ENCODE measurements at places on chromosomes 7 and 10.

GRCh38 chr10:91800182-91800581, 2.0 kb downstream of the TNKS2 start:
- no peak for DNase-seq

DNA sequence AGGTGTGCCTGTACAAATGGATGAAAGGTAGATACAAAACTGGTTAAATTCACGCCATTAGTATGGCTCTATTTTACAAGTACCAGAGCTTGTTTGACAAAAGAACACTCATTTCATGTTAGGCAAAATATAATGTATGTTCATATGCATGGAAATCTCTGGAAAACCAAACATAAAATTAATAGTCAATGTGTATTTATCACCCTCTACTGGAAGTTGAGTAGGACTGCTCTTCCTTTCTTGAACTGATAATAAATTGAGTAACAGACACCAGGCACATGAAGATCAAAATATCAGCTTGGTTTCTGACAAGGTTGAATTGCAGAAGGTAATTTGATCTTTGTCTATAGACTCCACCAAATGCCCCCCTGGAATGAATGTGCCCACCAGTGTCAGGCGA, 19.8 kb upstream of the AKR1B1 start:
- no peak for DNase-seq

GRCh38 chr7:19749658-19750057, 23.8 kb downstream of the TMEM196 start:
- DNase-seq = no peak

GRCh38 chr10:78853864-78854263, 214.9 kb upstream of the ZMIZ1 start:
- DNase-seq = no peak

DNA sequence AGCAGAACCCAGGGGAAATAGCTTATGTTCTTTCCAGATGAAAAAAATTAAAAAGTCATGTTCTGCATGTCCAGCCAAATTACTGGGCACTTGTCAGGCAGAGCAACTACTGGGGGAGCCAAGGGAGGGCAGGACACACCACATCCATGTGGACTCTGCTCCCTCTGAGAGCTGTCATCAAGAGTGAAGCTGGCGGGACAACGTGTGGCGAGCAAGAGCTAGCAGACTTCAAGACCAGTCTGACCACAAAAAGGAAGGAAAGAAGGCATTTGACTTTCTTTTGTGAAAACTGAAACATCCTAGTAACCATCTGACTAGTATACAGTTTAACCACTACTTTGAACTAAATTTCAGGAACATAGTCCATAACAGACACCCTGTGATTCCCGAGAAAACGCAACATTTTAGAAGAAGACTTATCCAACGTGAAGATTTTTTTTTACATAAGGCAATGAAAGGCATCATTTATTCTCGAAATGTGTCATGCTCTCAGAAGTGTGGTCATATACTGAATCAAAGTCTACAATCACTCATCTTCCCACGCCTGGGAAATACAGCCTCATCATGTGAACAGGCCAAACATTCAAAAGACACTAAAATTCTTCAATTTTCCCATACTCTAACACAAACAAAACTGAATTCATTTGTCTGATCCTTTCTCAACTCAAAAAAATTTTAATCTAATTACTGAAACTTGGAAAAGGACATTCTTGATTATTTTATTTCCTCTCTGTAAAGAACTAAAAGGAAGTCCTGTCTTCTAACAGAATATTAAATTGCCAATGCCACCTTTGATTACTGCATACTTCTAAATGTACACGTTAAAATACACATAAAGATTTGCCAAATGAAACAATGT, 15.5 kb downstream of the CYTH3 start:
- peak; percentile 68 for DNase-seq

DNA sequence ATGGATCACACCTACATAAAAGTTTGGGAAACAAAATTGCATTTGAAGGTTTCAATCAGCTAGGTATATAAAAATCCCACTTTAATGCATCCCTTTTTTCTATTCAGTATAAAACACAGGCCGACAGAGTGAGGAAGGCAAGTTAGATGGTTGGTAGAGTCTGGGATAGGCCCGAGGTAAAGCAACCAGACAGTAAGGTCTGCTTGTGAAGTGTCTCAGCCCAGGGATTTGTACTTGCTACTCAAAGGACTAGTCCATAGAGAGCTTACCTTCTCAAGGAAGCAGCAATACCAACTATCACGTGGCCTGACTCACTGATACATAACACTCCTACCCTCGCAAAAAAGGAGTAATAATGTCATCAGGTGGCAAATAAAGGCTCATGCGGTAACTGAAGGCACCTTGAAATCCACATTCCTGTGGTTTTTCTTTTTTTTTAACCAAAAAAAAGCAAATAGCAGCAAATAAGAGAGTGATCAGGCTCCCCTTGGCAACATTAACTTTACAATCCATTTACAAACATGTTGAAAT, 56.2 kb upstream of the ATP6V0A4 start:
- DNase-seq = no peak

DNA sequence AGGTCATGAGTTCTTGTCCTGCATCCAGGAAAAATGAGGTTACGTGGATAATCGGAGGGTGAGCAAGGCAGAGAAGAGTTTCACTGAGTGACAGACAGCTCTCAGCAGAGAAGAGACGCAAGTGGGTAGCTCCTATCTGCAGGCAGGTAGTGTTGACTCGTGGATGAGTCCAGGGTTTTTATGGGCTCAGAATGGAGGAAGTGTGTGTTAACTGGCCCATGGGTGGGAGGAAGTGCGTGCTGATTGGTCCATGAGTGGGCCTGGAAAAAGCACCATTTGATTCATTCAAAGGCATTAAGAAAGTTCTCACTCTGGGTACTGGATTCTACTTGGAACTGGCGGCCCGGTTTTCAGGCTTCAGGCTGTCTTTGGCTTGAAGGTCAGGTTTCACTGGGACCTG, 4.8 kb upstream of the DMTF1 start:
- no peak for DNase-seq

DNA sequence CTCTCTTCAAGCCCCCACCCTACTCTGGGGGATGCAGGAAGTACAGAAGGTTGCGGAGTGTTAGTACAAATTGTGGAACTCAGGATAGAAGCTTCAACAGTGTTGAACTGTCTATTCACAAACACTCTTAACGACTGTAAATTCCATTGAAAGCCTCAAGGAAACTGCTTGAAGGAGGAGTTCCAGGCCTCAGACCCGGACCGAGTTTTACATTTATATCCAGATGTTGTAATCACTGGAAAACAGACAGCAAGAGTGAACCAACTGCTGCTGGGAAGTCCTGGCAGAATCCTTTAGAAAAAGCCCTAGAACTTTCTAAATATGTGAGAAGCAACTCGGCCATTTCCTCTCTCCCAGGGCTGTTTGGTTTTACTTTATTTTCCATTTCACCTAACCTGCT, 84.1 kb upstream of the LRRC18 start:
- DNase-seq = no peak

DNA sequence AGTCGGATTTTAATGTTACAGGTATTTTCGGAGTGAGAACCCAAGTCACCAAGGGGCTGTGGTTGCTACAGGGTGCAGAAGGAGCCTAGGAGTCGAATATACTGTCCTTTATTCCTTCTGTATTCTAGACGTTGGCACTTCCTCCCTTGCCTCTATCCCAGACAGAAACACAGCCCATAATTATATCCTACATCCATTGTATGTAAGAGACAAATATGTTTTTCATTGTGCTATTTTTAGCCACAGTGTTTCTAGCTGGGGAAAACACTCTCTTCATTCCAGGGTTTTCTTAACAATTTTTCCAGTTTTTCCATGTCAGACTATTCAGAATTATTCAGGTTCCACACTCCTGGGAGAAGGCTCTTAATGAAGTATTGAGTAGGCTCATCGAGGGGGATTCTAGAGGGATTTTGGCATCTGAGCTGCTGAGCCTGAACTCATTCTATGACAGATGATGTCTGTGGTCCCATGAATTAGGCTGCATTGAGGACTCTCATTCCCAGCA, 32.6 kb downstream of the KIAA1217 start:
- DNase-seq = no peak

DNA sequence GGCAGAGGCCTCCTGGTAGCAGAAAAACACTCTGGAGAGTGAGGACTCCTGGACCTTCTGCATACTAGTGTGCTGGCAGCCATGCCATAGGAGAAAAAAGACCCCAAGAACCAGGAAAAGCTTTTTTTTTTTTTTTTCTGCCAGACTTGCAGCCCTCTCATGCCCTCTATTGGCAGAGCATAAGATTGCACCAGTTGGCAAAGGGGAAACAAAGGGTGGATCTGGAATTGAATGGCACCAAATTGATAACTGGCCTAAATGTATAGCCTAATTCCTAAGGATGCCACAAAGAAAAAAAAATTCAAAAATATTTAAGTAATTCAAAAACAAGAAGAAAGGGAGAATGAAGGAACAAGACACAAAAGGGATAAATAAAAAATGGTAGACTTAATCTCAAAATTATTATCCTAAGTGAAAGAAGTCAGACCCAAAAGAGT, 112.5 kb upstream of the GHITM start:
- no peak for DNase-seq

DNA sequence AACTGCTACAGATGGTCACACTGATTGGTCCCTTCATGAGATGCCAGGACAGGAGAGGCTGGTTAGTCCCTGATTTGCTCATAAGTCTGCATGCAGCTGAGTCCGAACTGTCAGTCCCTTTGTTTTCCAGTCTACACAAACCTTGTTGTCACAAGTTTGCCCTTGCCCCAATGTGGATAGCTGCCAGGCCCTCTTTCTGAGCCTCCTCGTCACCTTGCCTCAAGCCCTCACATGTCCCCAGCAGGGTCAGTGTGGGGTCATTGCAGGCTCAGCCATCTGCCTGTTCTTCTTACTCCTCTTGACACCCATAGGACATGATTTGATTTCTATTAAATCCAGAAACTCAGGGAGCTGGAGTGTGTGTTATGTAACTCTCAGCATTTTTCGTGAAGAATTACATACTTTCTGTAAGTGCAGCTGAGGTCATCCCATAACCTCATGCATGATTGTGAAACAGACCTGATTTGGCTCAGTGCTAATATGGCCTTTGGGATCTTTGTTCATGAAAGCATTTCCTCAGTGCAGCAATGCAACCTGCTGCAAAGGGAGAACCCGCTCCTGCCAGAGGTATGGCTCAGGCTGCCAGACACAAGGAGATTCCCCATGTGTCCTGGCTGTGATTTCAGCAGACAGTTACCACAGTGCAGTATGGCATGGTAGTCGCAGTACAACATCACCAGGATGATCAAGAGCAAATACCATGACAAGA, 70.0 kb upstream of the ZMIZ2 start:
- no peak for DNase-seq

DNA sequence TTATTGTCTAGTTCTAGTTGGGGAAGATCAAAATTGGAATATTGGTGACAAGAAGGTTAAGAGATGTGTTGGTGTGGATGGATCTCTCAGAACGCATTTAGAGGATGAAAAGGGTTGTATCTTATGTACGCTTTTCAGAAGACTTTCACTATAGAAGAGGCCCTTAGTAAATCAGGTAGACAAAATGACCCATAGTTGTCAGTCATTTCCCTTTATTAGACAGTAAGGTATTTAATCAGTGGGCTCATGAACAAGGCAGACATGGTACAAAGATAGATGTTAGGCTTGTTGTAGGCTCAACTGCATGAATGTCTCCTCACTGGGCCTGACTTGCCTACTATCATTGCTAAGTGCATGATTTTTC, 359.2 kb downstream of the PHF14 start:
- no peak for DNase-seq

- no peak for DNase-seq
Observed at GRCh38 chr10:110033701-110034235, 26.0 kb downstream of the ADD3 start.

DNA sequence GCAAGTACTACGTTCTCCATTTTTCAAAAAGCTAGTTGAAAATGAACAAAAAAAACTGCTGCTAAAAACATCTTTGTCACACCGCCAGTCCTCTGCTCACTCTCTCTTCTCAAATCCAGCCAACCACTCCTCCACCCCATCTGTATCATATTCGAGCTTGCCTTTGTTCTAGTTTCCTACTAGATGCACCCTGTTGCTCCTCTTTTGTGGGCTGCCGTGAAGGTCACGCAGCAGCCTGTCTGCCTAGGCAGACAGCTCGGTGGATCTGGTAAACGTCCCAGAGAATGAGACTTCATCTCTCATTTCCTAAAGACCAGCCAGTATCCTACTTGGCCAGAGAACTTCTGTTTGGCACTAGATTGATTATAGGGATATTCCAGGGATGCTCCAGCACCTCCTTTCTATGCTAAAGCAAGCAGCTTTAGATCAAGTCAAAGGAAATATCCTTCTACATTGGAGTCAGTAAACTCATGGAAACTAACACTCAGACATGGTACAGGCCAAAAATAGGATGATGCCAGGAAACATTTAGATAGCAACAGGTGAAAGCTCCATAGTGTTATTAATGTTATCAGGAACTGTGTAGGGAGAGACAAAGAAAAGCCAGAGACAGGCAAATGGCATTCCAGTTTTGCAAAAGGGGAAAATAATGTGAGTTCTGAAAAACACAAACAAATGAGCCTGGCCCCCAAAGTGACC, 8.7 kb upstream of the PLXNA4 start:
- DNase-seq = no peak

DNA sequence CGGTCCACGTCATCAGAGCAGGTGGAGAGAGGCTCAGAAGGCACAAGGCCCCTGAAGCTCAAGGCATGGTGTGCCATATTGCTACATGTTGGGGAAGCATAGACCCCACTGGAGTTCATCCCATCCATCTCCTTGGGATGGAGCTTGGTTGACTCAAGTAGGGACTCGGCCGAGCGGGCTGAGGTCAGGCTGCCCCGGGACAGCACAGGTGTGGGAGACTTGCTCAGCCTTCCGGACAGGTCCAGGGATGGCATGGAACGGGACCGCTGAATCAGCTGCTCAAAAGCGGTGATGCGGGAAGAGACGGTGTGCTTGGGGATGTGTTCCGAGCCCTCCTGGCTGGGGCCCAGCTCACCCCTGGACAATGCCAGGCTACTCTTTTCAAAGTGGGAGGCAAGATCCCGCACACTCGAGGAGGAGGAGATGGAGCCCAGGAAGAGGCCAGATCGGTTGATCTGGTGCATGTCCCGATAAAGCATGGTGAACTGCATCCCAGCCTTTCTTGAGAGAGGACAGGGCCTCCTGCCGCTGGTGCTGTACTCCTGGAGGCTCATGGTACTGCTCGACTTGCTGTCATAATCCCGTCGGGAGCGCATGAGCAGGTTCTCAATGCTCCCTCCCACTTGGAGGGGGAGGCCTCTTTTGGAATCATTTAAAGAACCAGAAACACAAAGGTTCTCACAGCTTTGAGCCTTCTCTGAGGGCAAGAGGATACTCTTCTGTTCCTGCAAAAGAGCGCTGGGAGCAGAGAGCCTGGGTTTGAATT, 65.6 kb upstream of the PDLIM1 start:
- DNase-seq = no peak

- DNase-seq = no peak
Observed at GRCh38 chr7:69243016-69243415, 355.3 kb upstream of the AUTS2 start.
